ENCODE measurements at places on chromosomes 1 and 21.

DNA sequence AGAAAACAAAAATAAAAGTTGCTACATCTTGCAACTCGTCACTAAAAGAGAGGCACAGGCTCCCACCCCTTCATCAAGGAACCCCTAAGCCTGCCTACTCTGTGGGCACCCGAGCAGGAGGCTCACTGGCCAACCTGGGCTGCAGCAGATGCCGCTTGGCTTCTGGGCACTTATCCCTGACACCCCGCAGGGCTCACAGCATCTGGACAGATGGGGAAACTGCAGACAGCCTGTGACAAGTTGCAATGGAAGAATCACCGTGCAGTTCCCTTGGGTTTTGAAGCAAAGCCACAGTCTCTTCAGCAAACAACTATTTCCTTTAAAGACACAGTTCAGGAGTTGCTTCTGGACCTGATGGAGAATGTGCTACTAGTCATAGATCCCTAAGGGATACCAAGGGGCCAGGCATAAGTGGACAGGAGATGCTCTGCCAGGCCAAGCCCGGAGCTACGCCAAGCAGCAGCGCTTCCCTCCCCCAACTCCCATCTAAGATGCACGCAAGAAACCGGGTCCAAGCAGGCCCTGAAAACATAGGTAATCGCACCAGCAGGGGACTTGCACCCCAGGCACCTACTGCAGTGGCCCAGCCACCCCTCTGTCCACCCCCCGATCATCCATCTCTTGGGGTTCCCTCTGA is 170.6 kb downstream of the NPHP4 start:
- no peak for DNase-seq

GRCh38 chr1:221468546-221468945 is 273.3 kb downstream of the DUSP10 start:
- no peak for DNase-seq

- no peak for DNase-seq
Observed at GRCh38 chr21:45385549-45386050, 19.4 kb upstream of the COL18A1 start.

- no peak for DNase-seq
Observed at GRCh38 chr1:226677027-226678020, 61.8 kb downstream of the ITPKB start.

- no peak for DNase-seq
Observed at GRCh38 chr1:4396551-4396950, 257.9 kb upstream of the AJAP1 start.

DNA sequence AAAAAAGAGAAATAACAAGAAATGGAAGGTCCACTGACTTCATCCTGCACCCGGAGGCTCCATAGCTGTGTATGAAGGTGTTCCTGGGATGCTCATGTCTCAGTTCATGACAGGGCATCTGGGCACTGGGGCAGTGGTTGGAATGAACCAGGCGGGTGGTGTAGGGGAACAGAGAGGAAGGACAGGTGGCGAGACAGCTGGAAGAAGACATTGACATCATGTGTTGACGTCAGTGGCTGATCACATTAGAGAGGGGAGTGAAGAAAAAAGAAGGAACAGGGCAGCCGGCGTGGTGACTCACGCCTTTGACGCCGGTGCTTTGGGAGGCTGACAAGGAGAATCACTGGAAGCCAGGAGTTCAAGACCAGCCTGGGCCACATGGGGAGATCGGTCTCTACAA is 50.1 kb downstream of the HUNK start:
- no peak for DNase-seq

- DNase-seq: peak; percentile 18
Observed at GRCh38 chr1:3787349-3787715, 9.0 kb downstream of the LRRC47 start.

- no peak for DNase-seq
Observed at GRCh38 chr1:171487038-171487437, 1.7 kb downstream of the PRRC2C start.

DNA sequence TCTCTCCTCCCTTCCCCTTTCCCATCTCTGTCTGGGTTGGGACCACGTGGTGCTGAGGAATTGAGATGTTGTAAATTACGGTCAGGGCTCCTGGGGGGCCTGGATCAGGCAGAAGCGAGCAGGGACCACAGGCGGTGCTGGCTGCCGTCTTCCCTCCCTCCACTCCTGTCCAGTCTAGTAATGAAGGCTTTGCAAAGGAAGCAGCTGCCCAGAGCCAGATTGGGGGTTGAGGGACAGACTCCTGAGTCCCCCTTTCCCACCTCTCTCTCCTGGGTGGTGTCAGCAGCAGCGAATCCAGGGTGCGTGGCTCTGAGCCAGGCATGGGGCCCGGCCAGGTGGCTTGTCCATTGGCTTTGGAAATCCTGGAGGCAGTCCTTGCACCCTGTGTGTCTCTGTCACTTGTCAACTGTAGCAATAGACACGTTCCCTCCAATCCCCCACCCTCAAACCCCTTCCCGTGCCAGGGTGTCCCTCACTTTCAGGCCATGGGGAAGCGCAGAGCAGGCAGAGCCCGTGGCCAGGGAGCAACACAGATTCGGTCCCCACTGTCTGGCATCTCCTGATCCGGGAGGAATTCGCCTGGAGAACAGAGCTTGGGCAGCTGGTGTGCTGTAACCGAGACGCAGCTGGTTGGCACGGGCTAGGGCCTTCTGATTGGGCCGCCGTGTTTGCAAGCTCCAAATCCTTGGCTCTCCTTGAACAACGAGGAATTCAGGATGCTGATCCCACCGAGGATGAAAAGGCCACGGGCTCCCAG is 64.8 kb upstream of the WNT4 start:
- DNase-seq: no peak

DNA sequence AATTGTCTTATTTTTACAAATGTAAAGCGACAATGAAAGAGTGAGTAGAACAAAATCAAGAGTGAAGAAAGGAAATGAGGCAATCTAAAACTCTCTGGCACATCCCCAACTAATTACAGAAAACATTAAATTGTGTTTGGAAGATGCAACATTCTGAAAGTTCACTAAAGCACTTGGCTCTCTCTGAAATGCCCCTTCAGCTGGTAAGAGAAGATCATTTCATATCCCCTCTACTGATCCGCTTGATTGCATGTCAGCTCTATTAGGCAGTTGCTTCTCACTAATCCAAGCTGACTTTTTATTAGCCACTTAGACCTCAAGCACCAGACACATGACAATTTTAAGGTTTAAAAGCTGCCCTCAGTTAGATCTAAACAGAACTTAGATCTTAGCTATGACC is 262.8 kb upstream of the PRMT6 start:
- DNase-seq: no peak

DNA sequence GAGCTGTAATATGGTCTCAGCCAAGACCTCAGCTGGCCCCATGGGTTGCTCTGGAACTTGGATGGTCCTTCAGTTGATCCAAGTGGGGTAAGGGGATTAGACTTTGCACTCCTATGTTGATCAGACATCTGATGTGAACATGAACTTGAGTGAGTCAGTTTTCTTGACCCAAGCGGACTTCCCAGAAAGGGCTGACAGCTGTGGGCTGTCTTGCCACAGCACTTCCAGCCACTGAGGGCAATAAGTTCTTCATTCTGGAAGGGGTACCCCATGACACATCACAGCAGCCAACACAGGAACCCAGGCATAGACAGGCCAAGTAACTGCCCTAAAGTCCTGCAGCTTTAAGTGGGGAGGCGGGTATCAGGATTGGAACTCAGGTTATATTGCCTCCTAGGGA is 93.9 kb upstream of the USP24 start:
- DNase-seq: no peak

DNA sequence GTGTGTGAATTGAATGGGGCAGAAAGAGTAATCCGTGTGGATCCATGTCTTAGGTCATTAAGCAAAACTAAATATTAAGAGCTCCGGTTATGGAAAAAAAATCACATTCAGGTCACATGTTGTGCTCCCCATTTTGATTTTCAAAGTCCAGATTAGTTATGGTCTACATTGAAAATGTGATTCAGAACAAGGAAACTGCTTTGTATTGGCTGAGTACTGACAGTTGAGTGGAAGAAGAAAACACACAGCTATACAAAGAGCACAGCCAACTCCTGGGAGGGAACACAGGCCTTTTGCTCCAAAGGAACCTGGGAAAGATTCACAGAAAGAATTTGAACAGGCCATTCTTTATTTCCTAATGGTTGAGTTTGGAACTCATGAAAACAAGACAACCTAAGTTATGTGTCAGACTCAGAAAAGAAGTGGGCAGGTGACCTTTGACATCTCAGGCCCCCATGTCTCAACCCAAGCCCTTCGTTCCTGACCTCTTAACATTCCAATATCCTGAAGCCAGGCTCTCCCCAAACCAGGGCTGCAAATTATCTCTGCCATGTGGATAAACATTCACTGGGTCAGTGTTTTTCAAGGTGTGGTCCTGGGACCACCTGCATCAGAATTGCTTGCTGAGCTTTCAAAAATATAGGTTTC is 159.3 kb upstream of the LMO4 start:
- no peak for DNase-seq

DNA sequence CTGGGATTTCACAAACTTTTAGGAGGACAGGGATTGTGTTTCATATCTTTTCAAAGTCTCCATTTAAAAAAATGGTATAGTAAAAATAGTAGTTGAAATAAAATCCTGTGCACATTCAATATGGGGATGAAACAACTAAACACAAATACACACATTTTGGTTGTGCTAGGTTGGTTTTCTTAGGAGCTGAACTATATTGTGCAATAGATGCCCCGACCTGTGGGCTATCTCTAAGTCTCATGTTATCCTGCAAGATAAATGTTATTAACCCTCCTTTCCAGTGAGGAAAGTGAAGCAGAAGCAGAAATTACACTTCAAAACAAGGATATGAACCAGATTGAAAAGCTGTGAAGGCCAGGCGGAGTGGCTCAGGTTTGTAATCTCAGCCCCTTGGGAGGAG is 1.3 kb upstream of the PLD5 start:
- no peak for DNase-seq

DNA sequence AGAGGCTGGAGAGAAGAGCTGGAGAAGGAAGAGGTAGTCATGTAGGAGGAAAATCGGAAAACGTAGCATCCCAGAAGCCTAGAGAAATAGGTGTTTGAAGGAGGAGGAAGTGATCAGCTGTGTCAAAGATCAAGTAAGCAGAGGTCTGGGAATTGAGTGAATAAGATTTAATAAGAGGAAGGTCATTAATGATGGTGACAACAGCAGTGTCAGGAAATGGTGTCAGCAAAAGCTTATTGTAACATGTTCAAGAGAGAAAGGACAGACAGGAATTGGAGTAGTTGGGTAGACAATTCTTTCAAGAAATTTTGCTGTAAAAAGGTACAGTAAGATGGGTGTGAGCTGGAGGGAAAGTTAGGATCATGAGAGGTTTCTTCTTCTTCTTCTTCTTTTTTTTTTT is 41.6 kb upstream of the SLC6A9 start:
- DNase-seq: no peak

- DNase-seq: no peak
Observed at GRCh38 chr1:180542838-180543145, 16.0 kb upstream of the OVAAL start.

- DNase-seq: peak; percentile 51
Observed at GRCh38 chr21:41901099-41901498, 22.0 kb upstream of the PRDM15 start.

DNA sequence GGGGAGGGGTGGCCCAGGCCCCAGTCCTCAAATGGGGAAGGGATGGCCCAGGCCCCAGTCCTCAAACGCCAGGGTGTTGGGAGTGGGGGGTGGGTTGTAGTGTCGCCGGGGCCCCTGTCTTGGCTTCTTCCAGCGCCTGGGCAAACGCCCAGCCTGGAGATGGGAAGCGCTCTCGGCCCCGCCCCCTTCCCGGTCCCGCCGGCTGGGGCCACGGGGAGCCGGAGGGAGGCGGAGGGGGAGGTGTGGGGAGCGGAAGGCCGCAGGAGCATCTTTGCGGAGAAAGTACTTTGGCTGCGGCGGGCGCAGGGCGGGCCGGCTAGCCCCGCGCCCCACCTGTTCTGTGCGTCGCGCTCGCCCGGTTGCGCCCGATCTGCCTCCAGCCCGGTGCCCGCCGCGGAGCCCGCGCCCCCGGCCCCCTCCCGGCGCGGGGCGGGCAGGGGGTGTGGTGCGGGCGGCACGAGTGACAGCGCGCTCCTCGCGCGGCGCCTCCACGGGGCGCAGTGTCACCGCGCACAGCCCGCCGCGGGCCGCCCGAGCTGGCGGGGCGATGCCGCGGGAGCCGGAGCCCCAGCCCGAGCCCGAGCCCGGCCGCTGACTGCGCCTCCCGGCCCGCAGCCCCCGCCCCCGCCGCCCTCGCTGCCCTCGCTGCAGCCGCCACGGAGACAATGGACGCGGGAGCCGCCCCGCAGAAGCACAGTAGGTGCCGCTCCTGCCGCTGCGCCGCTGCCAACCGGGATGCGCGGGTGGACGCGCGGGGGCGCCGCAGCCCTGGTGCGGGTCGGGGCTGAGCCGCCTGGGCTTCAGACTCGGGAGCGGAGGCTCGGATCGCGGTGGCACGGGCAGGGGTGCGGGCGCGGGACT is 31.1 kb upstream of the PEX10 start:
- DNase-seq: no peak

- DNase-seq: no peak
Observed at GRCh38 chr21:45294509-45295291, 7.0 kb upstream of the POFUT2 start.

DNA sequence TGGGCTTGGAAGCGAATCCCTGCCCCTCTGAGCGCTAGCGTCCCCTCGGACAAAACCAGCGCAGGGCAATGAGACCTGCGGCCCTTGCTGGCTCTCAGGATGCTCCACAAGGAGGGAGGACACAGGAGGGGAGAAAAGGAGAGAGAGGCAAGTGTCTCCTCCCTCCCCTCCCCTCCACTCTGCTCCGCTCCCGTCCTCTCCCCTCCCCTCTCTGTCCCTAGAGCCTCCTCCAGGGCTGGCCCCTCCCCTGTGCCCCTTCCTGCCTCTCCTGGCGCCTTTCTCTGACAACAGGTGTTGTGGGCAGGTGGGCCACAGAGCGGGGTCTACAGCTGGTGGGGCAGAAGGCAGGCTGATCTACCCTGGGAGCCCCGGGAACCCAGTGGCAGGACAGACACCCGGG is 35.2 kb downstream of the TP73 start:
- DNase-seq: no peak

All from GM10248 (cell line).